Smooth muscle cell of the brain vasculature (primary cell): ENCODE measurements at places on chromosomes 4 and X.
A peak's percentile ranks its signal among the peaks of the same experiment; 100 is the strongest.

GRCh38 chr4:7753271-7753670, 186.4 kb downstream of the AFAP1 start:
- no peak for DNase-seq

GRCh38 chr4:127632420-127633403, at the start of gene INTU:
TSS of gene INTU (plus strand) at chr4:127632957. CDS start at chr4:127633035, 78 bp downstream.
- DNase-seq = peak; percentile 82

- no peak for DNase-seq
These were observed 32.5 kb upstream of the TLR2 start for GRCh38 chr4:153651587-153651986.

DNA sequence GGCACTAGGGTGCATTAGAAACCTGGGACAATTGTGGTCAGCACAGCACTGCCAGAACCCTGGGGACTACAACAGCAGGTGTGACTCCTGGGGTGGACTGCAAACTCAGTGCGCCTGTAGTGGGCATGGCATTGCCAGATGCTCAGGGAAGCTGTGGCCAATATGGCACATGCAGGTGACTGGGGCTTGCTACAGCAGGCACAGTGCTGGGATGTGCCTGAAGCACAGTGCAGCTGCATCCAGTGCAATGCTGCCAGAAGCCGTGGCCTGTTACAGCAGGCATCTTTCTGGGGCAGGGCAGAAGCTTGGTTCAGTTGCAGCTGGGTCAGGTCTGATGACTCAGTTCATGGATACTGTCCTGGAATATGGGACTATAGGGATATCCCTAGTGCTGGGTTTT, 445.8 kb downstream of the CCSER1 start:
- DNase-seq = no peak

DNA sequence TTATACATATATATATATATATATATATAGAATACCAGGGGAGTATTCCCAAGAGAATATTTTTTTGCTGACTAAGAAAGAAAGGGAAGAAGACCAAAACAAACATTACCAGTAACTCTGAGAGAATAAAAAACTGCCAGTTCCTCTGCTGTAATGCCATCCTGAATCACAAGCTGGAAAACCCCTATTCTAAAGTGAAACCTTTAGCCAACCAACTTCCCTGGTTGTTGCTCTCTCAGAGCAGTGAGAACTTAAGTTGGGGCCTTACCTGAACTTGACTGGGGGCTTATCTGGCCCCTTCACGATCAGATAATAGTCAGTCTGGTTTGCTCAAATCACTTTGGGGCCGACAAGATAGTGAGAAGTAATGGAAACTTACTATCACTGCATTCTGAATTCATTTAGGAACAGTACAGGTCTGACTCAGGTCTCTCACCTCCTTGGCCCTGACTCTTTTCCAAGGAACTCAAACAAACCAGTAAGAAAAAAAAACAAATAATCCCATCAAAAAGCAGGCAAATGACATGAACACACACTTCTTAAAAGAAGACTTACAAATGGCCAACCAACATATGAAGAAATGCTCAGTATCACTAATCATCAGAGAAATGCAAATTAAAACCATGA, 62.5 kb downstream of the CD40LG start:
- DNase-seq = no peak

DNA sequence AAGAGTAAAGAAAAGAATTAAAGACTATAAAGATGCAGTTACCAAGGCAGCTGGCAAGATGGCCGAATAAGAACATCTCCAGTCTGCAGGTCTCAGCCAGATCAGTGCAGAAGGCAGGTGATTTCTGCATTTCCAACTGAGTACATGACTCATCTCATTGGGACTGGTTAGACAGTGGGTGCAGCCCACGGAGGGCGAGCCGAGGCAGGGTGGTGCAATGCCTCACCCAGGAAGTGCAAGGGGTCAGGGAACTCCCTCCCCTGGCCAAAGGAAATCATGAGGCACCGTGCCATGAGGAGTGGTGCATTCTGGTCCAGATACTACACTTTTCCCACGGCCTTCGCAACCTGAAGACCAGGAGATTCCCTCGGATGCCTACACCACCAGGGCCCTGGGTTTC, 20.5 kb downstream of the SPIN4 start:
- no peak for DNase-seq

DNA sequence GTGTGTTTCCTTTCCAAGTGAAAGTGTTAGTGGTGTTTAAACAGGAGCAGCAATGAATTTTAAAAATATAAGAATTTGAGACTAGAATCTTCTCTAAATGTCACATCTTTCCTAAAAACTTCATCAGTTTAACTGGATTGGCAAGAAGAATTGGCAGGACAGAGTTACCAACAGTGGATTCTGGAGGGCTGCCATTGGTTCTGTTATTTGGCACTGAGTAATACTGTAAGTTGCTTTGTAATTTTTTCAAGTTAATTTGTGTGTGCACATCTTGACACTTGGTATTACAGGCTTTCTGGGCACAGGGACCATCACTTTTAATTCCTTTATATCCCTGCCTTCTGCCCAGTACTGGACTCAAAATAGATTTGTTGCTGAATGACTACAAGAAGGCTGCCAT, 4.5 kb upstream of the GPRIN3 start:
- no peak for DNase-seq

DNA sequence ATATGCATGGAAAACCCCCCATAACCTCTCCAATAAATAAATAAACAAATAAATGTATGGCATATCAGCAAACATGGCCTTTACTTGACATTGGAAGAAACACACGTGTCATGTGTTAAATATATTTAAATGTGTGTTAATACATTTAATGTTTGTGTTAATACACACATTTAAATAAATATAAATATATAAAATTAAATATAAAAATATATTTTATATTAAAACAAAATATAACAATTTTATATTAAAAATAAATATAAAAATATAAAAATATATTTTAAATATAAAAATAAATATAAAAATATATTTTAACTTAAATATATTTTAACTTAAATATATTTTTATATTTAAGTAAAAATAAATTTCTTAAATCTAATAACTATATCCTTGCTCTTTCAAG, 187.6 kb upstream of the CXXC4 start:
- no peak for DNase-seq

DNA sequence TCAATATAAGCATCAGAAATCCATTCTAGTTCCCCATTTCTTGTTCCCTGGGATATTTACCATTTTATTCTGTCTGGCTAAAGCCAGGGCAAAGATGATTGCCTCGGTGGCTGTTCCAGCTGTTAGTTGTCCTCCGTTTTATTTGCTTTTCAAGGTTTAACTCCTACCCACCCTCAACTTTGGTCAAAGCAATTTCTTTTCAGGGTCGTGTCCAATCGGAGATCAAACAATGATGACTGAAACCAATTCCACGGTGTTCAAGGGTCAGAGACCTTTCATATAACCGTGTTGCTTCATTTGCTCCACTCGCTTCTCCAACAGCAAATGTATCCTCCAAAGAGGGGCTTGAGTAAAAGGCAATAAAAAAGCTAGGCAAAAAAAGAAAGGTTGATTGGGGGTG, 193.5 kb upstream of the FTHL17 start:
- DNase-seq = no peak

- no peak for DNase-seq
These were observed 123.9 kb upstream of the NAP1L5 start for GRCh38 chr4:88821522-88821921.

GRCh38 chrX:100747703-100748102, 15.8 kb upstream of the SYTL4 start:
- no peak for DNase-seq

DNA sequence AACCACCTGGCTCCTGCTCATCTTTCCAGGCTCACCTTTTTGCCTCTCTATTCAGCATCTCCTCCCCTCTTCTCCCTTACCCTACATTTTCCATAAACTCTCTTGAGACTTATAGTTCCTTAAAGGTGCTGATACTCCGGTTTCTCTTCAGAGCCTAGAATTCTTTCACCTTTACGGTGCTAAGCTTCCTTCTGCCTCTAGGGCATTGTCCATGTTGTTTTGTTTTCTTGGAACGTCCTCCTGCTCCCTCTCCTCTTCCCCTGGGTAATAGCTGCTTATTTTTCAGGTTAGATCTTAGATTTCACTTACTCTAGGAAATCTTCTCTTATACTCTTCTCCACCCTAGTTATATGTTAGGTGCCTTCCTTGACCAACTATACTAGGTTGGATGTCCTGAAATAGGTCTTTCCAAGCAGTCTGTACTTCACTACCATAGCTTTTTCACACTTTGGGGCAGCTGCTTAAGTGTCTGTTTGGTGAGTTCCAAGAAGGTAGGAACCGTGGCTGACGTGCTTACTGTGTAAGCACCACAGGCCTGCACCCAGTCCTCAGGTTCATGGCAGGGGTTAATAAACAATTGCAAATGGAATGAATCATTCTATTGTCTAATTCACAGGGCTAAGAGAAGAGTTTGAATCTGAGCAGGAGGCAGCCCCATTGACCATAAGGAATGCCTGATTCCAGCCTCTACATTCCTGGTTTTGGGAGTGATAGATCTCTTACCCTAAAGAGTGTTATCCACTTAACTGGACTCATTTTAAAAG, 227.5 kb downstream of the MGST2 start:
- no peak for DNase-seq

DNA sequence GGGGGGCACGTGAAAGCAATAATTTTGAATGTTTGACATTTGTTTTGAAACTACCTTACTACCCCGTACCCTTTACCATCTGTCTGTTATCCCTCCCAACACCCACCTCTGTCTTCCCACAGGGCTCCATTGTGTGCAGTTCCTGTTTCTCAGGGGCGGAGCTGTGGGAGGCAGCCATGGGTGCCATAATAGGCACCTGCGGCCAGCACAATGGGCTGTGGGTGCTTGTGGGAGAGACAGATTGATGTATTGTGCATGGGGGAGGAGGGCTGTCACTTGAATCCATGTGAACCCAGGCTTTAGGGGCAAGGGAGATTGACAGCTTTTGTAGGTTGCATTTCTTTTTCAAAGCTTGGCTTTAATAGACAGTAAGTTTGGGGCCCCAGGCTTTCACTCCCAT, 122.6 kb upstream of the CXorf66 start:
- no peak for DNase-seq

DNA sequence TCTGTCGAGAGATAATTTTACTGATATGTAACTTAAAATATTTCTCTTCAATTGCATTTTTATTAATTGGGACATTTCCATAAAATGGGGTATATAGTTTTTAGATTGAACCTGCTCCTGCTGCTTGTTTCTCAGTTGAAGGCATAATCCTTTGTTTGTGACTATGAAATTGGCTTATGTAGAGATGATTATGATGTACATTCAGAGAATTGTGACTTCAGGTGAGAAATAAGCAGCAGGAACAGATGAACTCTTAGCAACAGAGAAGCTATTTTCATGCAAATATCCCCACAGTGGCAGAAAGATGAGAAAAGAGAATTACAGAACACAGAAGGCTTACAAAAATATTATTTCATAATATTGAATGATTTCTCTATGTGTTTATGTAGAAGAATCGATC, 1499.5 kb upstream of the ADGRL3 start:
- DNase-seq = no peak

DNA sequence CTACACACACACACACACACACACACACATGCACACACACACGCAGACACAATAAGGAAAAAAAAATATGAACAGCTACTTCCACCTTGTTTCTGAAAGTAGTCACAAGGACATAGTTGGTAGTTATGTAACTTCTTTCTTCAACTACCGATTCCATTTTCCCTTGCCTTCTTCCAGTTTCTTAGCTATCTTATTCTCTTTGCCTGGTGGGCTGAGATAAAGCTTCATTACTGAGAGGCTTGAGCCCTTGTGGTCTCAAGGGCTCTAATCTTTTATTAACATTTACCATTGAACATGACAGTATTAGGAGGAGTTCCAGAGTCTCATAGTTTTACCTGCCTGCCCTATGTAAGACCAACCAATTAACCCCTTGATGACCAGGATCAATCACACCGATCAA, 8.9 kb upstream of the SMIM10 start:
- DNase-seq = no peak

DNA sequence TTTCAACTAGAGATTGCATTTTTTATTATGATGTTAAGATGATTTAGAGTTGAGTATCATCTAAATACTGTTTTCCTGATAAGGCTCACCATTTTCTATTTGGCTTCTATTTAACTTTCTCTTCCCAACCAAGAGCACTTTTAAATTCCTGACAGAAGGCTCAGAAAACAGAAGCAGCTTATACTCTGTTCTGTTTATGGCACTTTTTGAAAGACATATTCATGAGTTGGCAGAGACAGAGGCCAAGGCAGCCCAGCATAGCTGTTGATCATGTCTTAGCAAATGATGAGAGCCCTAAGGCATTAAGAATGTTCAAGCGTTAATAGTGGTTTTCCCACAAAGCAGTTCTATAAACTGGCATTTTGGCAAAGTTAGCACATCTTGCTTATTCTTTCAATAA, 330.3 kb downstream of the TRAM1L1 start:
- DNase-seq = no peak

- peak; percentile 29 for DNase-seq
These were observed 51.7 kb downstream of the RPGR start for GRCh38 chrX:38275615-38276014.

- no peak for DNase-seq
These were observed 735.3 kb upstream of the TENM3 start for GRCh38 chr4:181507938-181508337.

DNA sequence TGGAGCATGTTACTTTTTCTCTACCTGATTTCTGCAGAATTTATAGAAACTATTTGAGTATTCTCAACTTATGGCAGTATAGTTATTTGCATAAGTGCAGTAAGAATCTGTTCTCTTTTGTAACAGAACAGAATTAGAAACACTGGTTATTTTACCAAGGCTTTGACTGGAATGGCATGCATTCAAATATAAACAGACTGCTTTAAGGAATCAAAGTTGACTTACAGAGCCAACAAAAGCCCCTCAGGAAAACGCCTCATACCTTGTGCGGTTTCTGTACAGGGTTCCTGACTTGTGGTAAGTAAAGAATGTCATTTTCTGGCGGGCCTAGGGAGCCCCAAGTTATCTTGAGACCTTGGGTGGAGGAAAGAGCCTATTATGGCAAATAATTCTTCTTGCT, 97.1 kb downstream of the GPR143 start:
- DNase-seq = no peak
